Activated CD8-positive, alpha-beta T cell treated with anti-CD3 and anti-CD28 coated beads, Interleukin-2, amount 10 ng/mL, durations not matched to agents 7 days and 5 days (primary cell): ENCODE measurements at places on chromosomes 2 and 18. TPM values are rescaled to one million over a fixed set of nuclear protein-coding genes. Genes with fewer than 3 reads are reported as not detected.

The ICOS gene
- total RNA-seq: 32.6 TPM

The FSHR gene
- not detected for total RNA-seq

The DPP10 gene
- total RNA-seq: not detected

The TMEM17 gene
- not detected for total RNA-seq

DNA sequence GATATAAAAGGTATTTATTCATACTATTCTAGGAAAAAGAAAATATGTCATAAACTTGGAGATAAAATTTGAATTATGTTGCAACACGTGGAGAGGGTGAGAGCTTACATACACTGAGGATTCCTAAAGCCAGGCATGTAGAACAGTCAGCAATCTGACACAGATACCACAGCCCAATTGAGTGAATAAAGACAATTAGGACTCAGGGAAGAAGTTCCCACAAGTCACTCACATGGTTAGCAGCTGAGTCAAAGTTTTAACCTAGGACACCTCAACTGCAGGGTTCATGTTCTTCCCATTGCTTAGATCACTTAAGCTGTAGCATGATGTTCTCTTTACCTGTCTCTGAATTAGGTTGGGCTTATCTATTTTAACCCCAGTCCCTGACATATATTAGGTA is 189.5 kb downstream of the CMPK2 start:
- no peak for DNase-seq
